ENCODE measurements at places on chromosomes 4 and X.

DNA sequence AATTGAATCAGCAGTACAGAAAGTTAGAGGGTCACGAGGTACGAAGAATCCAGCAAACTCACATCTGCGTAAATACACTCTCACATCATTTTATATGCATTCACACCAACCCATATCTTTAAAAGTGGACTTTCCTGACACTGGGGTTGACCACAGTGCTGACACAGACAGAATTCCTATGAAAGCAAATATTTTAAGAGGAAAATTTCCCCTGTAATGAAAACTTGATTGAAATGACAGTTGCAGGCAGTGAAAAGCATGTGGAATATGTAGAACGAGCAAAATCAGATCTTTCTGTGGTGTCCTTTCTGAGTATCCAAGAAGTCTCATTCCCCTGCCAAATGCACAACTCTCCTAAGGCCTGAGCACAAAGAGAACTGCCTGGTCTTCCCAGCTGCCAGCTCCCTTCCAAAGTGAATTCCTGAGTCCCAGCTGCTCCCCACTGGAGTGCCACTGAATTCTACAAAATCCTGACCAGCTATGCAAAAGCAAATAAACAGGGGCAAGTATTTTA is 50.5 kb upstream of the FAM9C start:
- no peak for DNase-seq

DNA sequence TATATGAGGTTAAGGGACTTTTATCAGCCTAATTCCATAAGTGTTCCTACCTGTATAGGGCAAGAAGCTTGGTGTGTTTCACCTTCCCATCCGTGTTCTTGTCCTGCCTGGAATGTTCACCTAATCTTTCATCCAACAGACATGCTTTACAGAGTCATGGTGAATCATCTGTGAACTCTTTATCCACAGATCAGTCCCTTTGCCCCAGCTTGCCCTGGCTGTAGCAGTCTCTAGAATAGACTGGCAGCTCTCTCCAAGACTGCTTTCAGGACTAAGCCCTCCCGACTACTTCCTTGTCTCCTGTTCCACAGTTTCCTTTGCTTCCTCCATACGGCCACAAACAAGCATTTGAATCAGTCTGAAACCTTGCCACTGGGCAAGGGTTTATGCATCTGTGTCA is 177.9 kb upstream of the IL15 start:
- DNase-seq: no peak

GRCh38 chrX:47664737-47665136 is 5.8 kb upstream of the UXT start:
- no peak for DNase-seq

DNA sequence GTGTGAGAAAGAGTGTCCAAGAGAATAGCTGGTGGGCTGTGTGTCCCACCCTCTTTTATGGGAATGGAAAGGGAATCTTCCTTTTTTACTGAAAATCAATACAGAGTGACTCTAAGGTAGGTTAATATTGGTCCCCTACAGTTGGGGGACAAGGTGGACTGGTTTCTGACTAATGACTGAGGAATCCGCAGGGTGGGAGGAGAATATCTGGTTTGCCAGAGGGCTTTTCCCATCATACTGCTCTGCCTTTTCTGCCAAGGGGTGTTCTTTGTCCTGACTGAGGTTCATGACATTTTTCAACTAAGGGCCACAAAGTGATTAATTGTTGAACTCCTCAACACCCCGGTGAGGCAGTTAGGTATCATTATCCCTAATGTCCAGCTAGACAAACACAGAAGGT is 261.6 kb downstream of the SPATA18 start:
- no peak for DNase-seq

DNA sequence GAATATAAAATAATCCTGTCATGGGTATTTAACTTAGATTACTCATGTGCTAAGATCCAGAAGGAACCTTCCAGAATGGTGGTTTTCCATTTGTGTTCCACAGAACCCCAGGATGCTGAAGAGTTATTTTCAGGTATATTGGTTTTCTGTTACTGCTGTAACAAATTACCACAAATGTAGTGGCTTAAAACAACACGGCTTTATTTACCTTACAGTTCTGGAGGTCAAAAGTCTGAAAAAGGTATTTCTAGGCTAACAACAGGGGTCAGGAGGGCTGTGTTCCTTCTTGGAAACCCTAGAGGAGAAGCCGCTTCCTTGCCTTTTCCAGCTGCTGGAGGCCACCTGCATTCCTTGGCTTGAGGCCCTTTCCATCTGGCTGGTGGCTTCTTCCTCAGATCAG is 57.9 kb upstream of the HPSE start:
- no peak for DNase-seq

DNA sequence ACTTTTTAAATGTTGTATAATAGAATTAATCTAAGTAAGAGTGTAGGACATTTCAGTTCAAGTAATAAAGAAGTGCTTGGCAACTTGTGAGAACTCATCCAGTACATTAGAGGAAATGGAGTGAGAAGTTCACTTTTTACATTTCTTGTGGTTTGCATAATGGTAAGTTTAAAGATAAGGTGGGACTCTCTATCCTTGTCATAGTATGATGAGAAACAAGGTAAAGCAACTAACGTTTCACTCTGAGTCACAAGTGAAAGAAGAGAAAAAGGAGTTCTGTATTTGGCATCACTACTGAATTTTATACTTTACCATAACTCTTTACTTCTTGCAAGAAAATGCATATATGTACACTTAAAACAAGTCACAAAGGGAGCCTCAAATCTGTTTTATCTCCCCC is 219.4 kb downstream of the SLC4A4 start:
- no peak for DNase-seq

DNA sequence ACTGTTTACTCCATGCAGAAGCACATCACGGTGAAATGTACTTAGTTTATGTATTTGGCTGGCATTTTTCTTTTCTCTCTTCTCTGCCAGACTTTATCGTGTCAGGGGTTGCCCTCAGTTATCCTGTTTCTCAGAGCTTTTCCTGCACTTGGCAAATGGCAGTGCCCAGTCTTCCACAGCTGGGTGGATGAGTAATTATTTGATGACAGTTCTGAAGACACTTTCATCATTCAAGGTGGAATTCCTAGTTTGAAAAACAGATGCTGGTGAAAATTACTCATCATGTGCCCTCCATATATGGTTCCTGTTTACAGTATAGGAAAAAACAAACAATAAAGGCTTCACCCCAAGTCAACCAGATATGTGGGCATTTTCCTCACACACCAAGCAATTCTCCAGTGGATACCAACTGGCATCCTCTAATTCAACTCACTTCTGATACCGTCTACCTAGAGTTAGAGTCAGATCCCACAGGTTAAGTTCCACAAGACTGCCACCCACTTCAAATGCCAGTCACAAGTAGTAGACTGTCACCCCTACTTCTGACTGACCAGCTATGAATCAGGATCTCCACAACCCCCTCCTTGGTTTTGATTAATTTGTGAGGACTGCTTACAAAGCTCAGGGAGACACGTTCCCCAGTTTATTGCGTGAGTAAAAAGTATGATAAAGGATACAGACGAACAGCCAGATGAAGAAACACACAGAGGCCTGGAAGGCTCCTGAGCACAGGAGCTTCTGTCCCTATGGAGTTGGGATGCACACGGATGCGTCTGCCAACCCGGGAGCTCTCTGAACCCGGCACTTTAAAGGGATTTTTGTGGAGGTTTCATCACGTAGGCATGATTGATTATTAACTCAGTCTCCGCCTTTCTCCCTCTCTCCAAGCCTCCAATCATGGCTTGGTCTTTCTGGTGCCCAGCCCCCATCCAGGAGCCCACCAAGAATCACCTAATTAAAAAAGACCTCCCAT is 72.9 kb downstream of the CLDN34 start:
- DNase-seq: no peak

GRCh38 chr4:177292171-177292570 is 17.5 kb upstream of the NEIL3 start:
- no peak for DNase-seq

DNA sequence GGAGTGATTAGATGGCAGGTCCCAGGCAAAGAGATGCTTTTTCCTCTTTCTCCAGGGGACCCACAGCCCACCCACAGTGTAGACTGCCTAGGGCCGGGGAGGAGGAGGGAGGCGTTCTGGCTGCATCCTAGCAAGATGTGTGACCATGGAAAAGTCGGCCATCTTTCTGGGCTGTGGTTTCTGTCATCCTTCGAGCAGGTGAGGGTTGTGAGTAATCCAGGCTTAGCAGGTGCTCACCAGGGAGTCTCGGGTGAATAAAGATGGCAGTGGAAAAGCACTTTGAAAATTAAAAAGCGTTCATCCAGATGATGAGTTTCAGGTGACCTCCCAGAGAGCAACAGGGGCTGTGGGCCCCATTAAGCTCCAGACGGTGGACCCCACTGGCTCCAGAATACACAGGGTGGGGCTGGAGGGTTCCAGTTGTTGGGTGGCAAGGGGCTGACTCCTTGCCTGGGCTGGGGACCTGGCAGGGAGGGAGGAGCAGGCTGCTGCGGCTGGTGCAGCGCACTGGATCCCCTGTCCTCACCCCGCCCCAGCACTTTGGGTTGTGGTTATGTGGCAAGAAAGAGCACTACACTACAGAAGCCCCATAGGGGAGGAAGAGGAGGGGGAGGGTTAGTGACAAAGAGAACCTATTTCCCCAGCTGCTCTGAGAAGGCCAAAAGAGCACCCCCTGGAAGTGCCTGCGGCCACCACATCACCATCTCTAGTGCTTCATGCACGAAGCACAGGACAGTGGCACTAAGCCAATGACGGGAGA is 23.7 kb downstream of the ELF4 start:
- DNase-seq: no peak

- DNase-seq: no peak
These were observed 356.6 kb upstream of the MAGEB2 start for GRCh38 chrX:29858714-29859113.

DNA sequence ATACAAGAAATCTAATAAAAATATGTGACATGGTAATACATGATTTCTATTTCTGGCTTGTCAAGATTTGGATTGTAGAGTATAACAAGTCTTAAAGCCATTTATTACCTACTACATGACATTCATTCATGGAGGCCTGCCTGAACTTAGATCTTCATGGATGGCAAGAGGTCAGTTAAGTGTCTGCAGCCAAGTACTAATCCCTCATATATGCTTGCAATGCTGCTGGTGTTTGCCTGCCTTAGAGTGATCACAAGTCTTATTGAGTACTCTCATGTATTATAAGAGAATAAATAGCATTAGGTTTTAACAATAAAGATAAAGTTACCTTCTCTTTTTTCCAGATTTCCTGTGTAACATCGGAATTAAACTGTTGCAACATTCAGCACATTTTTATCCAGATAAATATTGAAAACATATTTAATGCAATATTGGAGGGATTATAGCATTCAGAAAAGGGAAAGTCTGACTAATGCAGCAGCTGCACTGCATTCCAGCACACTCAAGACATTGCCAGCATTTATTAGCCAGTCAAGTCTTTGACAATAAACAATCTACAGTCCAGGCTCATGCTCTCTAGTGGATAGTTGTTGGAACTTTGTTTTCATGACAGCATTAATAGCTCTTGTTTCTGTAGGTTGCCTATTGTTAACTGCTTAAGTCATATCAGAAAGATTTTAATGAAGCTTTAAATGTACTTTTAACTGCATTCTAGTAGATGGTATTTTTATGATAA is 737.1 kb downstream of the FAT4 start:
- peak; percentile 82 for DNase-seq

GRCh38 chr4:125620066-125620860 is 305.5 kb downstream of the FAT4 start:
- DNase-seq: no peak

- no peak for DNase-seq
These were observed 617.8 kb downstream of the PCDH7 start for GRCh38 chr4:31338000-31338399.

GRCh38 chr4:102734591-102735385 is 26.0 kb downstream of the MANBA start:
- DNase-seq: no peak

GRCh38 chrX:154436374-154436982 is 476 bp upstream of the GDI1 start:
- no peak for DNase-seq

- DNase-seq: no peak
These were observed 81.2 kb downstream of the LIMCH1 start for GRCh38 chr4:41619161-41619560.

GRCh38 chr4:56768763-56769162 is 52.7 kb downstream of the SPINK2 start:
- no peak for DNase-seq

DNA sequence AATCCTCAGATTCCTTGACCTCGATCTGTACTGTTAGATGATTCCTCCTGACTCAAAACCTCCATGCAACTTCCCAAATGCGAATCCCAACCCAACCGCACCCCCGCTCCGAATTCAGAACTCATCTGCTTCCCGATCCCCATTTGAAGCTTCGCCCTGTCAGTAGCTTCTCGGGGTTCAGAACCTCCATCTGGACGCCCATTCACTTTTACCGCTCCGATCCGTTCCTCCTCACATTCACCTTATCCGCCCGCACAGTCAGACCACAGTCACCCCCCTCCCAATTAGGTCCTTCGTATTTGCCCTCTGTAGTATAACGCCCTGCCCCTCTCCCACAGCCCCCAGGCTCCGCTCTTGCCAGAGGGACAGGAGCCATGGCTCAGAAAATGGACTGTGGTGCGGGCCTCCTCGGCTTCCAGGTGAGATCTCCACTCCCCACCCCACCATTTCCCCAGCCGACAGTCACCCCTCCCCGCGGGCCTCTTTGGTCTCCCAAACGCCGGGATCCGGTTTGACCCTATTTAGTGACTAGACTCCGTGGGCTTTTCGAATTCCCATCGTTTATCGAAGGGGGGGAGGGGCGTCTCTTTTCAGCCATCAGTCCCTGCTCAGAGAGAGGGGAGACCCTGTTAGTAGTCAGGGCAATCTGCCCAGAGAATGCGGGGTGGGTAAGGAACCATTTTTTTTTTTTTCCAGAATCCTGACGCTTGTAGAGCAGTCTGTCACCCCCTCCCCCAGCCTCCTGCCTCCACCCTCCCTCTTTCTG is 691 bp downstream of the MAGED1 start:
- DNase-seq: no peak

GRCh38 chr4:23333946-23334878 is 555.6 kb downstream of the PPARGC1A start:
- DNase-seq: peak; percentile 89

GRCh38 chr4:151824656-151825055 is 63.8 kb upstream of the GATB start:
- DNase-seq: no peak

GRCh38 chr4:89797117-89797516 is 39.8 kb downstream of the SNCA start:
- no peak for DNase-seq

GRCh38 chr4:95264843-95265242 is 283.9 kb downstream of the UNC5C start:
- no peak for DNase-seq

DNA sequence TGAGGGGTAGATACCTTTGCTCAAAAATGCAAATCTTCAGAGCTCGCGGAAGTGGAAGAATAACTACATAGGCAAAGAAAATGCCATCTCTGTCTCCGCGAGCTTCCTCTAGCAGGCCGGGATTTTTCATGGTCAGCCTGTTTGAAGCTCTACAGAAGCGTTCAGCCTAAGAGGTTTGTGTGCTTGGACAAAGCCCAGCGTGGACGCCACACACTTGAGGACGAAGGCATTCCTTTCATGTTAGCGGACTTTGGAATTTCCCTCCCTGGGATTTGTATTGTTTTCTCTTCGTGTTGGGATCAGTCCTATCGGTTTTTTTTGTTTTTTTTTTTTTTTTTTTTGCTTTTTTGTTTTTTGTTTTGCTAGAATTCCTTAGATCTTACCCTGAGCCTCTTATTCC is 53.7 kb downstream of the SMIM31 start:
- DNase-seq: no peak

Data from fibroblast of skin of left quadriceps (primary cell).